ENCODE measurements at places on chromosomes 5 and 9.

DNA sequence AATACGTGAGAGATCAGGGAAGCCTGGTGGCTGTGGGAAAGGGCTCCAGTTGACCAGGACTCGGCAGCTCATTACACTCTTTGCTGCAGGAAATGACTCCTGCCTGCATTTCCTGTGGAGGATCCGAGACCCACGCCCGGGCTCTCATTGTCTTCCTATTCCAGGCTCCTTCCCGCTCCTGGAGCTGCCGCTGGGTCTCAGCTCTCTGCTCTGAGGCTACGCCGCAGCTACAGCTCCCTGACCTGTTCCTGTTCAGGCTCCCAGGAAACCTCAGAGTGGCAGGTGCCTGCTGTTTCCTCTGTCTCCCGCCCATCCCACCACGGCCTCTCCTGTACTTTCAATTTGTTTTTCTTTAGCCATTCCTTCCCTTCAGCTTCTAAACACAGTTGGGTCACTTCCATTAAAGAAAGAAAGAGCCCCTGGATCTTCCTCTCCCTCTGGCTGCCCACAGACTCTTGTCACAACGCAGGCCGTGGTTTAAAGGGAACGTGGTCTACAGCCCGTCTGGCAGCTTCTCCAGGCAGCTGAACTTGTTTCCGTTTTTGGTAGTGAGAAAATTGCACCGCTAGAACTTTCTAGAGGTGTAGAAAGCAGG lies 71.5 kb downstream of the IL6ST start:
- DNase-seq: no peak

GRCh38 chr9:17824191-17824590 lies 245.3 kb downstream of the SH3GL2 start:
- no peak for DNase-seq

- no peak for DNase-seq
Measured at GRCh38 chr5:150473673-150474358, 24.3 kb upstream of the RPS14 start.

DNA sequence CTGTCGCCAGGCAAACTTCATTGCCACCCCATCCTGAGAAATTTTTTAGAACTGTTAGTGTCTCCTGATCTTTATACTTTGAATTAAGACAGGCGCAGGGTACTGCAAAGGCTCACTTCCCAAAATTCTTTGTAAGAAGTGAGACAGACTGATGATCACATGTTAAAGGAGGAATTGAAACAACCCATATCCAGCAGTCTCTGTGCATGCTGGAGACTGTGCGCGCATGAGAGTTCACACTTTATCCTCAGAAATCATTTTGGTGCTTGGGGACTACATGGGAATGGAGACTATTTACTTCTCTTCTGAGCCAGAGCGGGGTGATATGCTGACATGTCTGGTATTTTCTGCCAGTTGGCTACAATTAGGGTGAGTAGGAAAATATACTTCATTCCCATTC lies 91.2 kb downstream of the ZNF474 start:
- no peak for DNase-seq

- DNase-seq: no peak
Measured at GRCh38 chr5:76166886-76167576, 83.8 kb downstream of the SV2C start.

GRCh38 chr5:103003872-103004271 lies 116.1 kb downstream of the GIN1 start:
- DNase-seq: no peak

- DNase-seq: no peak
Measured at GRCh38 chr5:133123297-133123696, 71.5 kb downstream of the HSPA4 start.

DNA sequence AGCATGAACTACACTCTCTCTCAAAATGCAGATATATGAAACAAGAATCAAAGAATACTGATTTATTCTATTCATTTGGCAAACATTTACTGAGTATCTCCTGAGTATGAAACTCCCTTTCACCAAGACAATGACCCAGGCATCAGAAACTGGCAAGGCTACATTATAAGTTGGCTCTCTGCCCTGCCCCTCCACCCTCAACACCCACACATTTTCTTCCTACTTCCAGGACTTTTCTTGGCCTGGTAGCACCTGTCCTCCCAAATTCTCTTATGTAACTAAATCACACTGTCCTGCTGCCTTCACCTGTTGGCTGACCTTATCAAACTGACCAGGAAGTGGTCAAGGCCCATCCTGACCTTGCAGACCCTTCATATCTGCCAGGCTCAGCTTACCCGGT lies 3.5 kb downstream of the RASEF start:
- DNase-seq: no peak
